ENCODE measurements at places on chromosomes 16 and 17.

- no peak for DNase-seq
Measured at GRCh38 chr16:8717469-8717868, 43.1 kb downstream of the ABAT start.

- no peak for DNase-seq
Measured at GRCh38 chr17:69528035-69528434, 113.5 kb downstream of the MAP2K6 start.

- DNase-seq = no peak
Measured at GRCh38 chr16:86363836-86364618, 146.3 kb upstream of the FOXF1 start.

- no peak for DNase-seq
Measured at GRCh38 chr17:71398800-71399219, 722.0 kb upstream of the SOX9 start.

GRCh38 chr16:15482068-15482747 lies 47.8 kb downstream of the BMERB1 start:
- DNase-seq = no peak

DNA sequence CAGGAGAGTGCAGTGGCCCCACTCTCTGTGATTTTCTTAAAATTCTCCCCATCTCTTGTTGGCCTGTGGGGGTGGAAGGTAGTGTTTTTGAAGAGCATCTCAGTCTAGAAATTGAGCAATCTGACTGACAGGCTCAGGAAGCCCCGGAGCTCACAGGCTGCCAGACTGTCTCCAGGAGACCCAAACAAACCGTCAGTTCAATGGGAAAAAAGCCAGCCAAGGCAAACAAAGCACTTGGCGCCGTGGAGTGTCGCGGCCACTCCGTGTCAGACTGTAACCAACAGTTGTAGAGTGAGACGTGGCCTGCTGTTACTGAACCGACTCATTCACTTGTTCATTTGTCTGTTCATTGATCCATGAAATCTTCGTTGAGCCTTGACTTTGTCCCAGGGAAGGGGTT lies 33.7 kb downstream of the RGS9 start:
- DNase-seq = no peak

DNA sequence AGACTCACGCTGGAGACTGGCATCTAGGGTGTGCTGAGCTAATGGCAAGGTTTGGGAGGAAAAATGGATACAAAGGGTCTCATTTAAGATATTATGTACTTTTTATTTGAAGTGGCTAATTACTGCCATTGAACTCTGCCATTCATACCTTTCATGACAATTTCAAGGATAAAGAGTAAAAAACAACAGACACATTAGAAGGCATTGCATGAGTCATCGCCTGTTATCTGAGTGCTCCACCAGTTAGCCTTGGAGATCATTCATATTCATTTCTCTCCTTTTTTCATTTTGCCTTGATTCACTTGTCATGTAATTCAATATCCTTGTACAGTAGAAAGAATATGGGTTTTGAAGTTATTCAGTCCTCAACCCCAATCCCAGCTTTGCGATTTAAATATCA lies 109.5 kb downstream of the CDH8 start:
- DNase-seq = no peak

DNA sequence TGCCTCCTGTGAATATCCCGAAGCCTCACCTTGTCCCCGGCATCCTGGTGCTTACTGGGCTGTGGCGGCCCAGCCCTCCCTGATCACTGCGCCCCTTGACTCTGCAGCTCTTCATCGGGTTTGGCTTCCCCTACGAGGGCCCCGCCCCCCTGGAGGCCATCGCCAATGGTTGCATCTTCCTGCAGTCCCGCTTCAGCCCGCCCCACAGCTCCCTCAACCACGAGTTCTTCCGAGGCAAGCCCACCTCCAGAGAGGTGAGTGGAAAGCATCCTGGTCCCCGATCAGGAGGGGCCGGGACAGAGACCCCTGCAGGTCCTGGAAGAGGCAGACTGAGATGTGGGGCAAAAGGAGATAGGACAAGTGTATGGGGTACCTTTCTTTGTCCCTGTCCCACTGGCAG lies 72.1 kb downstream of the MGAT5B start:
- DNase-seq = no peak

DNA sequence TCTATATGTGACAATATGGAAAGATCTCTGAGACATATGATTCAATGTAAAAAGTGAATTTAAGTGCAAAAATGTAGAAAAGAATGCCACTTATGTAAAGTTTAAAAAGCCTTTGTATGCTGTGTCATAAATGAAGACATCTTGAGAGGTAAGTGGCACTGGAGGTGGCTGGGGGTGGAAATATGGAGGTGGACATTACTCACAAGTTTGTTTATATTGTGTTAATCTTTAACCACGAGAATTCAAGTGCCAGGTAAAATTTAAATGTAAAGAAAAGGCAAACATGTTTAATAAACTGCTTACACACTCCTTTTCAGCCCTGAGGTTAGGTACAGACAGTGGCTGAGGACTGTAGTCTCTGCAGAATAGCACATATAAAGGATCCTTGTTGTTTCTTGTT lies 235.1 kb downstream of the ABCC12 start:
- no peak for DNase-seq

DNA sequence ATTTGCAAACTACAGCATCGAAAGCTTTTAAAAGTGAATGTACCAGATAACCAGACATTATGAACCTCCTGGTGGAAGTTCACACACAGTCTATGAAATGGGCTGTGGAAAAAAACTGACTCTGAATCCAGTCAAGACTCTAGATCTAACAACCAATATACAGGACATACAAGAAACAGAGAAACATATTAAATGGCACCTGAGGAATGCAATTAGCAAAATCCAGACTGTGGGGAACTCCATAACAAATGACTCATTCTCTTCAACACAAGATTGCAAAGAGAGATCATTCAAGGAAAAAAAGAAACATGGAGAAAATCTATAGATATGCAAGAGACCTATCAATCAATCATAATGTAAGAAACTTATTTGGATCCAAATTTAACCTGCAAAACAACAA lies 119.0 kb downstream of the MYO1D start:
- DNase-seq = no peak

DNA sequence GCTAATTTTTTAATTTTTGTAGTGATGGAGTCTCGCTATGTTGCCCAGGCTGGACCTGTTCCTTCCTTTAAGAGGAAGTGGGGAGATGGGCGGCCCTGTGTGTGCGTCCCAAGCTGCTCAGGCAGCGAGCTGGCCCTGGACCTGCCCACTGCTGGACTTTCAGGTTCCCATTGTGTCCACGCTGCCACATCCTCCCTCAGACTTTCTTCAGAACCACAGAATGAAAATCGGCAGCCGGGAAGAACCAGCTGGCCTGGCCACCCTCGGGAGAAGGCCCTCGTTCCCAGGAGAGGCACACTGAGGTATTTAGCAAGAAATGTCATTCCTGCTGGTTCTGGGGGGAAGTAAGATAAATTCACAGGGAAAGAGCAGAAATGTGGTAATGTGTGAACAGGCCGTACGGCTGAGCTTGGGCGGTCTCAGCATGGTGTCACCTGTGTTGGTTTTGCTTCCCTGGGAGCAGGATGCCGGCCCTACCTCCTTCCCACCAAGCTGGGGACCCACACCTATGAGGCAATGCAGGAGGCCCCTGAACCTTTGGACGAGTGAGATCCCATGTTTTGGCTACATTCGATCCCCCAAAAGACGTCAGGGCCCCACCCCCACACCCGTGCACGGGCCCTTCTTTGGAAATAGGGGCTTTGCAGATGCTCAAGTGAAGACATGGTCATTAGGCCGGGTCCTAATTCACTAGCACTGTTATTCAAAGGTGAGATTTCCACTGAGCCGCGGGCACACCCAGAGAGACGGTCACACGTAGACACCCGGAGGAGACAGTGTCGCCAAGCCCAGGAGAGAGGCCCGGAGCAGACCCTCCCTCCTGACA lies 35.9 kb upstream of the ZNF469 start:
- DNase-seq = no peak

DNA sequence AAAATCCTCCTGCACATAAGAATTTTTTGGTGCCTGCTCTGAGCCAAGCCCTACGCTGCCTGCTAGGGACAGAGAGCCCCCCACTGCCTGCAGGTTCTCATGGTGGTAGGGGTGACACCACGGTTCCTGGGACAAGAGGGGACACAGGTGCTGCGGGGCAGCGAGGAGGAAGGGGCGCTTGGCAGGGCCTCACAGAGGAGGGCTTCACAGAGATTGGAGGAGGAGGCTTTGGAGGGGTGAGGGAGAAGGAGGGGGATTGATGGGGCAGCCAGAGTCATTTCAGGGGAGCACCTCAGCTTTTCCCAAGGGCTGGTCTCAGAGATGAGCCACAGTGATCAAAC lies 29.8 kb upstream of the GSG1L start:
- no peak for DNase-seq

- no peak for DNase-seq
Measured at GRCh38 chr17:48236681-48237134, 129.1 kb downstream of the SNX11 start.

GRCh38 chr16:46774743-46775177 lies 26.6 kb upstream of the MYLK3 start:
- no peak for DNase-seq

GRCh38 chr17:6104956-6105648 lies 34.9 kb downstream of the WSCD1 start:
- DNase-seq = no peak

GRCh38 chr17:59284317-59284716 lies 47.1 kb upstream of the YPEL2 start:
- no peak for DNase-seq

DNA sequence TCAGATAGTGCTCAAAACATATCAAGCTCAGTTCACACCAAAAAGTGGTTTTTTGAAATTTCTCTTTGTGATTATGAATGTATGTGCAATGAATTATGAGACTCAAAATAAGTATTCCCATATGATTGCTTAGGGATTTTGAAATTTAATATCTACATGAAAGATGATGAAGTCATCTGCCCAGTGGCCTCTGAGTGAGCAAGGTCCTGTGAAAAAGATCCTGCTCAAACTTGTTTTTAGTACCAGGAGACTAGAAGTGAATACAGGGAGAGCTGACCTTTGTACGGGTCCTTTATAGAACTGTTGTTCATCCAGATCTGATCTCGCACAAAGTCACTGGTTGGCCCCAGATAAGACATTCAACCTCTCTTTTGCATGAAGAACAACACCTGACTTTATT lies 151.9 kb upstream of the MAF start:
- no peak for DNase-seq

GRCh38 chr16:85426806-85427205 lies 186.3 kb upstream of the GSE1 start:
- DNase-seq = no peak

GRCh38 chr17:62761884-62762283 lies 46.2 kb downstream of the MARCHF10 start:
- DNase-seq = no peak

- no peak for DNase-seq
Measured at GRCh38 chr16:84498859-84499620, 5.4 kb downstream of the MEAK7 start.

GRCh38 chr17:248337-249235 lies 67.1 kb upstream of the DOC2B start:
- DNase-seq = no peak

DNA sequence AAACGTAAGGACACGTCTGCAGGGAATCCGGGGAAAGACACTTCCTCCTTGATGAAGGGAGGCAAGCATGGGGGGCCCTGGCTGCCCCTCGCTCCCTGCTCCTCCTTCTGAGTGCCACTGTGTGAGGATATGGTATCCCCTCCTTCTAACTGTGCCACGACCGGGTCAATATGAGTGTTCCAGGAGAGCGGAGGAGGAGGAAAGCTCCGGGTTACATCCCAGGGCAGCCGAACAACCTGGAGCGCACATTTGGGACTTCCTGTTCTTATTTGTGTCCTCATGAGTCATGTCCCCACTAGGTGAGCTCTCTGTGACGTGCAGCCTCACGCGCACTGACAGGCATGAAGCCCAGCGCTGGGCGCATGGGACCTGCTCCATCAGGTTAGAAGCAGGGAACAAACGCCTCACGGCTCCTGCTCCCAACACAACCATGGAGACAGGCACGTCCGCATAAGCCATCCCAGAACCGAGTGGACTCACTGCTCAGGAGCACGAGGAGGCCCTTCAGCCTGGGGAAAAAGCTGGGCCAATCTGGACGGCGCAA lies 92.9 kb upstream of the DNAH17 start:
- no peak for DNase-seq

- DNase-seq = no peak
Measured at GRCh38 chr16:87692756-87693155, 73.0 kb downstream of the KLHDC4 start.

GRCh38 chr17:4739122-4740024 lies at the start of the genes CXCL16 and ZMYND15:
Gene CXCL16 (minus strand): TSS chr17:4739928. CDS start chr17:4739339, 589 bp downstream.
Gene ZMYND15 (plus strand): TSS chr17:4739833. CDS start chr17:4740549, 716 bp downstream.
- no peak for DNase-seq

DNA sequence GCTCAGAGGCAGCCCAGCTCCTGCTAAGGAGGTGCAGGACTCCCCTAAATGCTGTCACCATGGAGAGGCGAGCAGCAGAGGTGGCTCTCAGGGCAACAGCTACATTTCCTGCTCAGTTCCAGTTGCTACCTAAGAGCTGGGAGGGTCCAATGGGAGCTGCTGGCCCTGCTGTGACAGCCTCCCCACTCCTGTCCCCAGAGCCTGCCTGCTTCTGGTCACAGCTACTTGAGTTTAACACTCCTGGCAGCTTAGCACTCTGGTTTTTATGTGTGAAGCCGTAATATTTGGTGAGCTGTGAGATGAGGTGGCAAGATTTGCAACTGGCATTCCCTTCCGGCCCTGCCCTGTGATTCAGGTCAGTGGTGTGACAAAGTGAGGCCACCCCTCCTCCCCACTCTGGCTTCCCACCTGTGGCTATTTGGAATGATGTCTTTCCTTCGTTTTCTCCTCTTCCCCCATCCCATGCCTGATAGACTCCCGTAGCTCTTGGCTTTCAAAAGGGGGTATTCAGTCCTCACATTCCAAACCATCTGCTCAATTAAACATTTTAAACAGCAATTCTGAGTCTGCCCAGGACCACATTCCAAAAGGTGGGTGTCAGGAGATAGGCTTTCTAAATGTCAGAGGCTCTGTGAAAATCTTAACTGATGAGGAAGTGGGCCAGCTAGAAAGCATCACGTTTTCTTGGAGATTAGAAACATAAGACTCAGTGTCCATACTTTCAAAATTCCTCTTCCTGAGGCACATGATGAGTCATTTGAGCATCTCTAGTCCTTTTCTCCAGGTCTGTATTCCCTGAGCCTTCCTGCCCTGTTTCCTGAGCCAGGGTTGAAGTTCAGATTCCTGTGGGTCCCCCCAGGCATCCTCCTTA lies 42.6 kb upstream of the SKAP1 start:
- DNase-seq = no peak

DNA sequence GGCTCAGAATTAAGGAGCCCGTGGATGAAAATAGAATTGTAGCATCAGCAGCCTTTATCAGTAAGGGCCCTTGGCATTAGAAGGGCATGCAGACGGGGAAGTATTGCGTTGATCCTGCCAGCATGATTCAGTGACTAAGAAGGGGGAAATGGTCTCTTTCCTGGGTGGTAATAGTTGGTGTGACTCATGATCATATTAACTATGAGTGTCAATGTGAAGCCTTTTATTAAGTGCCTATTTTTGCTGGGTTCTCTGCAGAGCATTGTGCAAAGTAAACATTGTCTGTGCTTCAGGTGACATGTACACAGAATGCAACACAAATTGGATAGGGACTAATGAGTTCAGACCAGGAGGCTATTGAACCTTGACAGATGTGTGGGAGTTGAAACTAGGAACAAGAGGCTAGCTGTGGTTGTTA lies 24.5 kb downstream of the RCVRN start:
- peak; percentile 34 for DNase-seq

- no peak for DNase-seq
Measured at GRCh38 chr17:5821803-5822202, 237.5 kb upstream of the NLRP1 start.

- DNase-seq = no peak
Measured at GRCh38 chr17:48068491-48068961, 20.4 kb downstream of the NFE2L1 start.
